Activated CD8-positive, alpha-beta memory T cell treated with anti-CD3 and anti-CD28 coated beads, Interleukin-2, amount 10 ng/mL, durations not matched to agents 7 days and 5 days (primary cell): ENCODE measurements at places on chromosomes 1 and 21. TPM values are rescaled to one million over a fixed set of nuclear protein-coding genes. Genes with fewer than 3 reads are reported as not detected.

DNA sequence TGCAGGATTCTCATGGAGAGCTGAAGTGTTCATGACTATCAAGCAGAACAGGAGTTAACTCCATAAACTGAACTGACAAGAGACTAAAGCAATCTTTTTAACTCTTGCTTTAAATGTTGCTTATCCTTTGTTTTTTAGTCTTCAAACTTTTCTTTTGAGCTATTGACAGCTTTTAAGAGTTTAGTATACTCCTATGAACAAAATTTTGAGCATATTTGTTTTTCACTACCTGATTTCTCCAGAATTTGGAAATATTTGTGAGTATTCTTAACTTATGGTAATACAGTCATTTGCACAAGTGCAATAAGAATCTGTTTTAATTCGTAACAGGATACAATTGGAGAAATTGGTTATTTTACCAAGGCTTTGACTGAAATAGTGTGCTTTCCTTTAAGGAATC is 7.2 kb downstream of the DNAI4 start:
- H3K4me1 ChIP-seq = peaks cover 1% of the 10 kb centered on the region
- H3K27me3 ChIP-seq = no peaks in the 10 kb centered on the region
- H3K27ac ChIP-seq = no peak overlapping the region
- no peak for DNase-seq

ATP1A2 gene
- total RNA-seq = not detected

- no peak overlapping the region for H3K4me3 ChIP-seq
- H3K4me1 ChIP-seq = no peaks in the 10 kb centered on the region
- no peak for DNase-seq
- no peaks in the 10 kb centered on the region for H3K36me3 ChIP-seq
- no peaks in the 10 kb centered on the region for H3K27me3 ChIP-seq
- H3K27ac ChIP-seq = no peak overlapping the region
These were observed 137.7 kb upstream of the SMYD2 start for GRCh38 chr1:214143006-214143992.

DNA sequence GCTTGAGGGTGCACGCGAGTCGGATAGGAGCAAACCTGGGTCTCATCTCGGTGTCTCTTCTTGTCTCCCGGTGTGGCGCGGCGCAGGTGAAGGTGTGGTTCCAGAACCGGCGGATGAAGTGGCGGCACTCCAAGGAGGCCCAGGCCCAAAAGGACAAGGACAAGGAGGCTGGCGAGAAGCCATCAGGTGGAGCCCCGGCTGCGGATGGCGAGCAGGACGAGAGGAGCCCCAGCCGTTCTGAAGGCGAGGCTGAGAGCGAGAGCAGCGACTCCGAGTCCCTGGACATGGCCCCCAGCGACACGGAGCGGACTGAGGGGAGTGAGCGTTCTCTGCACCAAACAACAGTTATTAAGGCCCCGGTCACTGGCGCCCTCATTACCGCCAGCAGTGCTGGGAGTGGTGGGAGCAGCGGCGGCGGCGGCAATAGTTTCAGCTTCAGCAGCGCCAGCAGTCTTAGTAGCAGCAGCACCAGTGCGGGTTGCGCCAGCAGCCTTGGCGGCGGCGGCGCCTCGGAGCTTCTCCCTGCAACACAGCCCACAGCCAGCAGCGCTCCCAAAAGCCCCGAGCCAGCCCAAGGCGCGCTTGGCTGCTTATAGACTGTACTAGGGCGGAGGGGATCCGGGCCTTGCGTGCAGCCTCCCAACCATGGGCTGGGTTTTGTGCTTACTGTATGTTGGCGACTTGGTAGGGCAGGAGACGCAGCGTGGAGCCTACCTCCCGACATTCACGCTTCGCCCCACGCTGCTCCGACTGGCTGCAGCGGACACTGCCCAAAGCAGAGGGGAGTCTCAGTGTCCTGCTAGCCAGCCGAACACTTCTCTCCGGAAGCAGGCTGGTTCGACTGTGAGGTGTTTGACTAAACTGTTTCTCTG is 5.1 kb downstream of the HLX start:
- peaks cover 13% of the 10 kb centered on the region for H3K4me1 ChIP-seq
- H3K27me3 ChIP-seq = peaks cover 63% of the 10 kb centered on the region
- DNase-seq = no peak
- H3K27ac ChIP-seq = no peak overlapping the region

- peak overlapping the region; percentile 97 for H3K27ac ChIP-seq
- no peaks in the 10 kb centered on the region for H3K27me3 ChIP-seq
- peaks cover 68% of the 10 kb centered on the region for H3K4me1 ChIP-seq
These were observed 2.6 kb downstream of the HDGF start for GRCh38 chr1:156748670-156749418.

OR2L8 gene
- not detected for total RNA-seq

- H3K4me1 ChIP-seq = no peaks in the 10 kb centered on the region
- H3K36me3 ChIP-seq = no peaks in the 10 kb centered on the region
- DNase-seq = no peak
These were observed 37.8 kb upstream of the GADD45A start for GRCh38 chr1:67647036-67647798.

- DNase-seq = no peak
- H3K36me3 ChIP-seq = peaks cover 2% of the 10 kb centered on the region
- H3K27me3 ChIP-seq = peaks cover 2% of the 10 kb centered on the region
- H3K4me3 ChIP-seq = no peak overlapping the region
- no peaks in the 10 kb centered on the region for H3K4me1 ChIP-seq
- no peak overlapping the region for H3K27ac ChIP-seq
These were observed 99.6 kb downstream of the ODF2L start for GRCh38 chr1:86296305-86297205.

TNFSF4 gene
- 17.5 TPM for total RNA-seq

KLHDC7A gene
- total RNA-seq = not detected

LAPTM5 gene
- 386 TPM for total RNA-seq

LAD1 gene
- not detected for total RNA-seq

- H3K4me3 ChIP-seq = no peak overlapping the region
- H3K36me3 ChIP-seq = peaks cover 67% of the 10 kb centered on the region
- no peaks in the 10 kb centered on the region for H3K27me3 ChIP-seq
- DNase-seq = no peak
- no peak overlapping the region for H3K27ac ChIP-seq
- H3K4me1 ChIP-seq = no peaks in the 10 kb centered on the region
These were observed 95.4 kb downstream of the POFUT2 start for GRCh38 chr21:45192332-45192731.

- H3K27me3 ChIP-seq = peaks cover 24% of the 10 kb centered on the region
- H3K36me3 ChIP-seq = no peaks in the 10 kb centered on the region
- no peaks in the 10 kb centered on the region for H3K4me1 ChIP-seq
- no peak overlapping the region for H3K27ac ChIP-seq
- no peak overlapping the region for H3K4me3 ChIP-seq
These were observed 92.5 kb downstream of the CDC42BPA start for GRCh38 chr1:227225715-227226346.

SMCP gene
- not detected for total RNA-seq

GRCh38 chr1:195328102-195328501 is 1280.1 kb downstream of the KCNT2 start:
- no peaks in the 10 kb centered on the region for H3K27me3 ChIP-seq
- no peaks in the 10 kb centered on the region for H3K4me1 ChIP-seq
- no peaks in the 10 kb centered on the region for H3K36me3 ChIP-seq
- no peak overlapping the region for H3K27ac ChIP-seq

HSD3B1 gene
- not detected for total RNA-seq
